ENCODE measurements at places on chromosomes 2 and 18.

- no peak for DNase-seq
These were observed 80.0 kb downstream of the CCDC93 start for GRCh38 chr2:117933884-117934354.

DNA sequence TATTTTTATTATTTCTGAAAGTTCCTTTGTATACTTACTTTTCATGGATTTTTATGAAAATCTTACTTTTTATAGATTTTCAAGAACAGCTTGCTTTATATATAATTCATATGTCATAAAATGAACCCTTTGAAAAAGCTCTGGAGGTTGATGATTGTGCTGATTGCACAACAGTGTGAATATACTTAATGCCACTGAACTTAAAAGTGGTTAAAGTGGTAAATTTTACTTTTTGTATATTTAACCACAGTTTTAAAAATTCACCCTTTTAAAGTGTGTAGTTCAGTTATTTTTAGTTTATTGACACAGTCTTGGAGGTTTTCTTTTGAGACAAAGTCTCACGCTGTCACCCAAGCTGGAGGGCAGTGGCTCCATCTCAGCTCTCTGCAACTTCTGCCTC is 8.4 kb downstream of the SANBR start:
- DNase-seq, result no peak

GRCh38 chr2:84281510-84281909 is 177.6 kb downstream of the SUCLG1 start:
- DNase-seq, result no peak

DNA sequence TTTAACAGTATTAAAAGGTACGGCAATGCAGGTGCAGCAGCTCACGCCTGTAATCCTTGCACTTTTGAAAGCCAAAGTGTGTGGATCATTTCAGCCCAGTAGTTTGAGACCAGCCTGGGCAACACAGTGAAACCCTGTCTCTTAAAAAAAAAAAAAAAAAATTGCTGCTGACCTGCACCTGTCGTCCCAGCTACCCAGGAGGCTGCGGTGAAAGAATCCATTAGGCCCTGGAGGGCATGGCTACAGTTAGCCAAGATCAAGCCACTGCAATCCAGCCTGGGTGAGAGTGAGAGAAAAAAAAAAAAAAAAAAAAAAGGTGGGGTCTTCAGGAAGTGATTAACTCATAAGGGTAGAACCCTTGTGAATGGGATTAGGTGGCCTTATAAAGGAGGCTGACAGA is 12.8 kb downstream of the CUL3 start:
- DNase-seq, result no peak

GRCh38 chr18:12882453-12883371 is 1.3 kb downstream of the PTPN2 start:
- no peak for DNase-seq

- no peak for DNase-seq
These were observed 1229.1 kb upstream of the ACVR2A start for GRCh38 chr2:146615778-146616177.

DNA sequence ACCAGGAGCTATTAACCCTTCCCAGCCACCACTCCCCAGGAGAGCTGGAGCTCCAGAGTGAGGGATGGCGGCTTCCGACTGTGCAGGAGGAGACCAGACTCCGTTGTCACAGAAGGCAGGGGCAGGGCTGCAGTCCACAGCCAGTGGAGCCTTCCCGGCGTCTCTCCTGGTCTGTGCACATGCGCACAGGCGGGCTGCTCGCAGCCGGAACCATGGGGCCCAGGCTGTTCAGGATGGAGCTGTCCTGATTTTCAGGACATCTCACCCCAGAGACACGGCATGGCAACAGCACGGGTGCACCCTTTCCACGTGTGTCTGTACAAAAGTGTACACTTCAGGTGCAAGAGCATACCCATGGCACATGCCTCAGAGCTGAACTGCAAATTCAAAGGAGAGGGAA is 28.9 kb downstream of the EIPR1 start:
- no peak for DNase-seq

- no peak for DNase-seq
These were observed 593.4 kb upstream of the NETO1 start for GRCh38 chr18:73461038-73461779.

GRCh38 chr2:169479257-169480078 is at the start of gene BBS5:
TSS of gene BBS5 (plus strand) at chr2:169479494. CDS start at chr2:169479554, 60 bp downstream.
- DNase-seq, result peak; percentile 76

GRCh38 chr2:71664161-71664560 is 210.8 kb downstream of the DYSF start:
- no peak for DNase-seq

DNA sequence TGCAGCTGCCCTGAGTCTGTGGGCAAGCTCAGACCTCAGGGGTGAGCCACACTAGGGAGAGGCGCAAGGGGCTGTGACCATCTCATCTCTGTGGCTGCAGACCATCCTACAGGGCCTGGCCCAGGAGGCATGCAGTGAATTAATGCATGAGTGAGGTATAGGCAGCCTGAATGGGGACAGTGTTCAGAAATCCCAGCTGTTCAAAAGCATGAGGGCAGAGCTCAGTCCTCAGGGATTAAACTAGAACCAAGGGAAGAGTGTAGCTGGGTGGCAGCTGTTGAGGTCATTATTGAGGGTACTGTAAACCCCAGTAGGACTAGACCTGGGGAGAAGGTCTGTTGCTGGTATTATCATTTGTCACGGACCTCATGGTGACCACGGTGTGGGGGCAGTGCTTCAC is 17.0 kb downstream of the TMEM177 start:
- no peak for DNase-seq

GRCh38 chr2:185782223-185782769 is 43.7 kb downstream of the FSIP2 start:
- no peak for DNase-seq

DNA sequence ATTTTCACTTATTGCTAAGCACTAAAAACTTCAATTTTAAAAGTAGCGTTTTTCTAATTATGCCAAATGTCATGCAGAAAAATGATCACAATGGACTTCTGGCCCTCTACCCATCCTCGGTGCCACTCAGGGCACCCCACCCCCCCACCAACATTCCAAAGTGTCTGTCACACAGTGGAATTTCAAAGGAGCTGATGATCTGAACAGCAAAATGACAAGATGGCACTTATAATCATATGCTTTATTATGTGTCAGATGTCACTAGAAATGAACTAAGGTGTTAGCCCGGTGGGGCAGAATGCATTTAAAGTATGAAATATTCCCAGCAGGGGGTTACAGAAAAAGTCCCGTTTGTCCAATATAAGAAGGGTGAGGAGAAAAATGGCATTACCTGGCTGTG is 360.7 kb upstream of the RAB12 start:
- no peak for DNase-seq

GRCh38 chr2:26621469-26622199 is 19.5 kb downstream of the CIB4 start:
- no peak for DNase-seq
